ENCODE measurements at places on chromosomes 12 and 14. TPM values are rescaled to one million over a fixed set of nuclear protein-coding genes. Genes with fewer than 3 reads are reported as not detected.

DNA sequence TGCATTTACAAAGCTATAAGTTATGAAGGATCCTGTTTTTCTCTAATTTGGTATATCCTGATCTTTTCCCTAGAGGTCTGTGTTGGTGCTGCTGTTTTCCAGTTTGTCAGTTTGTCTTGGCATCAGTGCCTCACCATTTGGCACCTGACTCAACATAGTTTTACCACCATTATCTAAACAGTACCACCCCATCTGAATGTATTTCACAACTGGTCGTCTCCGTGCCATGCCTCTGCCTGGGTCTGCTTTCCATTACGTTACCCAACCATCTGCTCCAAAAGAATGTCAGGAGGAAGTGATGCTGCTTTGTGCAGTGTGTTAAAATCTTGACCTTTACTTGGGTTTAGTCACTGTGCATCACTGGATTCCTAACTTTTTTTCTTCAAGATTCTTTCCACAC, 129.3 kb upstream of the RASSF8 start:
- no peak for DNase-seq

DNA sequence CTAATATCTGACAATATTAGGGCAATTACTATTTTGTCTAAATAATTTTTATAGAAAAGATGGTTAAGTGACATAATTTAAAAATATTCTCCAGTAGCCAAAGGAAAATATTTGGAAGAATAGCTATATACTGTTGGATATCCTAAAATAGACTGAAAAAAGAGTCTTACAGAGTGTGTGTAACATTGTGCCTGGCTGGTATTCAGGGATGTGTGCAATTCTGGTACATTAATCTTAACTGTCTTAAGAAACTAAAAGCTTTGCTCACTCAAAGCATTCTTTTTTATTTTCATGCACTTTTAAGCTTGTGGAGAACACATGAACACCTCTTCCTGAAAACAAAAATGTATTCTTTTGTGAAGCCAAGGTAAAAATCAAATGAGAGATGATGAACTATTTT, 10.1 kb upstream of the NR2C1 start:
- DNase-seq, result no peak

TSPAN31 gene
- 22.5 TPM for total RNA-seq

PTCSC3 gene
- total RNA-seq, result not detected

DNA sequence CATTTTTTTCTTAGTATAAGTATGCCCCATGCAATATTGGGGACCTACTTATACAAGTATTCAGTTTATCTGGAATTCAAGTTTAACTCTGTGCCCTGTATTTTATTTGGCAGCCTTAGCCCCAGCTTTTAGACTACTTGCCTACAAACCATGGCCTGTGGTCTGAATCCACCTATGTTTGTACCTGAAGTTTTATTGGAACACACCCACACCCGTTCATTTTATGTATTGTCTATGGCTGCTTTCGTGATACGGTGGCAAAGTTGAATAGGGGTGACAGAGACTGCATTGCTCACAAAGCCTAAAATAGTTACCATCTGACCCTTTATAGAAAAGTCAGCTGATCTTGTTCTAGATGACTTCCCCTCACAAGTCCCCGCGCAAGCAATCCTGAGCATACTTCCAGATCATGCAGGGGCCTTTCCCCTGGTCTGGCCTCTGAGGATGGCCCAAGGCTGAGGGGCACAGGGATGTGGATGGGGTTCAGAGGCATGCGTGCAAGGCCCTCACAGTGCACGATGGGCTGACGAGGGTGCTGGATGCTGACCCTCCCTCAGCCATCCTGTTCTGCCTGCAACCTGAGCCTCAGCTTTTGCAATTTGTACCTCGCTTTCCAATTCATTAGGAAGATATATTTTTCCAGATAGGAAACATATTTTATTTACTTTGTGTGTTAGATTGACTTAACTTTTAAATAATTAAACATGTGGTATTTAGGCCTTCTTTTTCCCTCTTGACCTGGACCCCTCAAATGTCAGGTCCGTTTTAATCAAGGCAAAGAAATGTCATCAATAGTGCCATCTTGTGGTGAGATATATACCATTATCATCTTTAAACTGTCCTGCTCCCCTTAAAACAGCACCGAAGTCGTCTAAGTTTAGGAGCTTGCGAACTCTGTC, 527.3 kb upstream of the CCDC196 start:
- no peak for DNase-seq

- no peak for DNase-seq
Observed at GRCh38 chr14:51573607-51574006, 78.1 kb upstream of the FRMD6 start.

DNA sequence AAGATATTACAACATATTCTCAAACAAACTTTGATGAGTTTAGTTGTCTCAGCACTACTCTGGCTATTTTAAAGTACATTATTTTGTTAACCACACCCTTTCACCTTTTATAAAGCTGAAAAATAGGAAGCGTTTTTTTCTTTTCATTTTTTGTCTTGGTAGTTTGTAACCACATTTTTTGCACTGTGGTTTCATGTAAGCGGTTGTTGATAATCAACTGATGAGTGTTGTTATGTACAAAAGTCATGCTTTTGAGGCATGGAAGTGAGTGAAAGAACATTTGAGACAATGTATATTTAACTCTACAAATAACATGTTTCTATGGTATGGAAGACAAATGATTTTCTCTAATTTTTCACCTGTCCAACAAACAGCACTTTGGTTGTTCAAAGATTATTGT, 52.1 kb upstream of the ATP2B1 start:
- no peak for DNase-seq

DNA sequence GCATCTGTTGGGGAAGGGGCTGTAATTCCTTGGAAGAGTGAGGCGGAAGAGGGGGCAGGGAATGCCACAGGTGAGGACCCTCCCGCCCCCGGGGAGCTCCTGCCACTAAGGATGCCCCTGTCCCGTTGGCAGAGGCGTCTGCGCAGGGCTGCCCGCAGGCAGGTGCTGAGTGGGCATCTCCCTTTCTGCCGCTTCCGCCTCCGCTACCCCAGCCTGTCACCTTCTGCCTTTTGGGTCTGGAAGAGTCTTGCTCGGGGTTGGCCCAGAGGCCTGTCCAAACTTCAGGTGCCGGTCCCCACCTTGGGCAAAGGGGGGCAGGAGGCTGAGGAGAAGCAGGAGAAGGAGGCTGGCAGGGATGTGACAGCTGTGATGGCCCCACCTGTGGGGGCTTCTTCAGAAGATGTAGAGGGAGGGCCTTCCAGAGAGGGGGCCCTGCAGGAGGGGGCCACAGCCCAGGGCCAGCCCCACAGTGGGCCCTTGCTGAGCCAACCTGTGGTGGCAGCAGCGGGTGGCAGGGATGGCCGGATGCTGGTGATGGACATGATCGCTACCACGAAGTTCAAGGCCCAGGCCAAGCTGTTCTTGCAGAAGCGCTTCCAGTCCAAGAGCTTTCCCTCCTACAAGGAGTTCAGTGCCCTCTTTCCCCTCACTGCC, 10.0 kb downstream of the VRTN start:
- DNase-seq, result no peak

All from naive thymus-derived CD8-positive, alpha-beta T cell (primary cell).